ENCODE measurements at places on chromosomes 6 and 20.

DNA sequence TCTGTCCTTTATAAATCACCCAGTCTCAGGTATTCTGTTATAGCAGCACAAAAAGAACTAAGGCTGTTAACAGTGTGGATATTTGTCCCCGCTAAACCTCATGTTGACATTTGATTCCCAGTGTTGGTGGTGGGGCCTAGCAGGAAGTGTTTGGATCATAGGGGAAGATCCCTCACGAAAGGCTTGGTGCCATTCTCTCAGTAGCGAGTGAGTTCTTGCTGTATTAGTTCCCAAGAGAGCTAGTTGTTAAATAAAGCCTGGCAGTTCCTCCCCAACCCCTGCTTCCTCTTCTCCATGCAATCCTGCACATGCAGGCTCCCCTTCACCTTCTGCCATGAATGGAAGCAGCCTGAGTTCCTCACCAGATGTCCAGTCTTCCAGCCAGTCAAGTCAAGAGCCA is 29.8 kb upstream of the ERVFRD-1 start:
- DNase-seq: no peak

- no peak for DNase-seq
Observed at GRCh38 chr20:40925829-40926510, 102.7 kb upstream of the TOP1 start.

DNA sequence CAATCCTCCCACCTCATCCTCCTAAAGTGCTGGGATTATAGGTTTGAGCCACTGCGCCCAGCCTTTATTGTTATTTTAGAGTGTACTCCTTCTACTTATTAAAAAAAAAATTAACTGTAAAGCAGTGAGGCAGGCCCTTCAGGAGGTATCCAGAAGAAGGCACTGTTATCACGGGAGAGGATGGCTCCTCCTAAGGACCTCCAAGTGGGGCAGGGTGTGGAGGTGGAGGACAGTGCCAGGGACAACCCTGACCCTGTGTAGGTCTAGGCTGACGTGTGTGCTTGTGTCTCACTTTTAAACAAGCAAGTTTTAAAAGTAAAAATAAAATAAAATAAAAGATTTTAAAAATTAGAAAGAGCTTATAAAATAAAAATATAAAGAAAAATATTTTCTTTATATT is 23.7 kb upstream of the TAF4 start:
- DNase-seq: no peak

- no peak for DNase-seq
Observed at GRCh38 chr6:108588586-108588985, 27.9 kb downstream of the FOXO3 start.

- DNase-seq: no peak
Observed at GRCh38 chr6:124958759-124959354, 3.4 kb upstream of the RNF217 start.

- DNase-seq: no peak
Observed at GRCh38 chr20:8571611-8572010, 439.5 kb downstream of the PLCB1 start.

- no peak for DNase-seq
Observed at GRCh38 chr6:128954308-128955043, 71.5 kb downstream of the LAMA2 start.

- no peak for DNase-seq
Observed at GRCh38 chr6:125714441-125715090, 34.9 kb upstream of the HEY2 start.

GRCh38 chr6:142914369-142914768 is 30.6 kb downstream of the HIVEP2 start:
- no peak for DNase-seq

GRCh38 chr20:43959079-43959919 is 44.6 kb downstream of the TOX2 start:
- no peak for DNase-seq

- DNase-seq: no peak
Observed at GRCh38 chr6:130362128-130362527, 3.7 kb upstream of the TMEM200A start.

GRCh38 chr20:29306390-29307072 is 1950.9 kb upstream of the DEFB115 start:
- no peak for DNase-seq

DNA sequence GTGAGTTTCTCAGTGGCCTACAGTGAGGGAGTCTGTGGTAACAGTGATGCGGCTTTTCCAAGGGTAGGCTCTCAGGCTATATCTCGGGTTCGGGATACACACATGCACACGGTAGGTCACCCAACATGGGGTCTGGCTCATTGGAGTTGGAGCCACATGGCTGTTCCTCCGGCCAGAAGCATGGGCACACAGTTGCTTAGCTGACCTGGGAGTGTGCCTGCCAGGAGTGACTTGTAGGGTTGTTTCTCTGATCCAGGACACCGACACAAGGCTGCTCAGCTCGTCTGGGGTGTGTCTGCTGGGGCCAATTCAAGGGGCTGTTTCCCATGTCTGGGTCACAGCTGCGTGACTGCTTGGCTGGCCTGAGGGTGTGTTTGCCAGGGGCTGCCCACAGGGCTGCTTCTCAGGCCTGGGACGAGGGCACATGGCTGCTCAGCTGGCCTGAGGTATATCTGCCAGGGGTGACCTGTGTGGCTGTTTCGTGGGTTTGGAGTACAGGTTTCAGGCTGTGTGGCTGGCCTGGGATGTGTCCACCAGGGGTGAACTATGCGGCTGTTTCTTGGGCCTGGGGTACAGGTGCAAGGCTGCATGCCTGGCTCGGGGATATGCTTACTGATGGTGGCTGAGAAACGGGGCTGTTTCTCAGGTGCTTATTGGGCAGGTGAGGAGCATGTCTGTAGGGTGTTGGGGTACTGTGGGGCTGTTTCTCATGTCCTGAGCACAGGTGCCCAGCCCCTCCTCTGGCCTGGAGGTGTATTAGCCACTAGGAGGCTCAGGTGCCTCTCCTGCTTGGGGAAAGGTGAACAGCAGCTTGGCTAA is 15.2 kb downstream of the KIF25 start:
- DNase-seq: no peak

- DNase-seq: no peak
Observed at GRCh38 chr20:38242848-38243708, 17.5 kb downstream of the KIAA1755 start.

Measured in SIG-M5 (cell line).